ENCODE measurements at places on chromosomes 6 and 20.

DNA sequence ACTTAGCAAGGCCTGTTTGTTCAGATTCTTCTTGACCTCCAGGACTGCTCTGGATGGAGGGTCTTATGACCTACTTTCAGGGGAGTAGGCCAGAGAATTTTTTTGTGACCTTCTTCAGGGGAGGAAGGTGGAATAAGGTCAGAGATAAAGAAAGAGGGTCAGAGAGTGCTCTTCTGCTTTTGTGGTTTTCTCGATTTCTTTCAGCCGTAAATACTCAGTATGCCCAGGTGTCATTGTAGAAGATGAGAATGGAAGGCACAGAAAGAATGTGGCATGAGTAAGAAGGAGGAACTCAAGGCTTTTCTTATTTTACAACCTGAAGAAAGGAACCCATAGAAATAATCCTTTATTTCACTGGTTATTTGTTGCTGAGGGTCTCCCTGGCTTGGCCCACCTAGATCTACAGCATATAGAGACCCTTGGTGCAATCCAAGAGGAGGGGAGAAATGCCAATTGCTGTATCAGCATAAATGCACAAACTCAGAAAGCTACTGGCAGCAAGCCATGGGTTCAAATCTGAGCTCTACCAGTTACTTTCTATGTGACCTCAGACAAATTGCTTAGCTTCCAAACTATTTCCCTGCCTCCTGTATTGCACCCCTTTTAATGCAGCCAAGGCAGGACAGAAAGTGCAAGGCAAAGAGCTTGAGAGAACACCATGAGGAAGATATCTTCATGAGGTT, 68.0 kb downstream of the OLIG3 start:
- H3K27me3 ChIP-seq = no peaks in the 10 kb centered on the region
- no peak for DNase-seq
- H3K4me1 ChIP-seq = no peaks in the 10 kb centered on the region
- no peaks in the 10 kb centered on the region for H3K36me3 ChIP-seq

DNA sequence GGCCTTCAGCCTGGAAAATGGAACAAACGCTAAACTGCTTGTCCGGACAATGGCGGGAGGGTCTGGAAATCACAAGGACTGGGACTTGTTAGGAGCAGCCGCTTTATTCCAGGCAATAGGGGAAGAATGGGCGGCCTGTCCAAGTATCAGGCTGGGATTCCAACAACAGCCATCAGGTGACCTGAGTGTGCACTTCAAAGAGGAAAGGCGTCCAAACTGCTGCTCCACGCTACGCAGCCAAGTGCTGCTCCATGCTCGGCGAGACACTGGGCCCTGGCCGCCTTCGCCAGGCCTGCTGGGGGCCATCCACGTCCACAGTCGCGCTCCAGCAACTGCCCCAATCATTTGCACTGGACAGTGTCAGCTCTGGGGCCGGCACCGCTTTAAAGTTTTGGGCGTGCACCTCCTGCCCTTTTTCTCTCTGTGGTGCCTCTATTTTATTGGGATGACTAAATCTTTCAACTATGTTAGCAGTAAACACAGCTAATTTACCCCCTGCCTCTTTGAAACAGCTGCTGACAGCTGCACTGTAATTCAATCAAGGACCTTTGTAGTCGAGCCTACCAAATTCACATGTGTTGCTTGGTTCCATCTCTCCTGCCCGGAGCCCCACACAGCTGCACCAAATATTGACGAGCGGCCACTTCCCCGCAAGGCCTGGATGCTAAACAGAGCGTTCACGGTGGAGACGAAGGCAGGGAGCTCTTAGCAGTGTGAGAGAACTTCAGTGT, 98.3 kb downstream of the BMP7 start:
- H3K4me3 ChIP-seq = no peak overlapping the region
- H3K27me3 ChIP-seq = no peaks in the 10 kb centered on the region
- H3K4me1 ChIP-seq = no peaks in the 10 kb centered on the region
- DNase-seq = no peak
- no peaks in the 10 kb centered on the region for H3K36me3 ChIP-seq

- DNase-seq = no peak
- H3K4me3 ChIP-seq = no peak overlapping the region
- no peaks in the 10 kb centered on the region for H3K36me3 ChIP-seq
- no peaks in the 10 kb centered on the region for H3K27me3 ChIP-seq
These were observed 83.5 kb downstream of the SCML4 start for GRCh38 chr6:107740496-107741190.

- no peak overlapping the region for H3K4me3 ChIP-seq
- no peaks in the 10 kb centered on the region for H3K27me3 ChIP-seq
- no peak overlapping the region for H3K27ac ChIP-seq
- H3K4me1 ChIP-seq = no peaks in the 10 kb centered on the region
- H3K36me3 ChIP-seq = no peaks in the 10 kb centered on the region
These were observed 393.0 kb downstream of the PAX1 start for GRCh38 chr20:22098511-22098910.

DNA sequence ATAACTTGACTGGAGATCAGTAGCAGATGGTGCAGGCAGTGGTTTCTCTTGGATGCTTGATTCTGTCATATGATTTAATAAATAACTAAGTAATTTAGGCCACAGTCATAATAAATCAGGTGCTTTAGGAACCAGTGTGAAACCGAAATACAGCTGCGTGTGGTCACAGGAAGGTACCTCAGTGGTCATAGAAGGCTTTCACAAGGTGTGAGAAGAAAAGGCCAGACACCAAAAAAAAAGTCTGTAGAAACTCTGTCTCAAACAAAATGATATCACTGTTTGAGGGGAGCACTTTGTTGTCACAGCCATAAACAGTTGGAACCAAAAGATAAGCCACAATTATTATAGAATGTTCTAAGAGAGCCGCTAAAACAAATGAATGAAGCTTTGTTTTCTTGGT, 56.5 kb downstream of the ARMC2 start:
- H3K4me1 ChIP-seq = no peaks in the 10 kb centered on the region
- no peak for DNase-seq
- H3K27ac ChIP-seq = peak overlapping the region; percentile 3
- no peaks in the 10 kb centered on the region for H3K27me3 ChIP-seq
- no peaks in the 10 kb centered on the region for H3K36me3 ChIP-seq
- no peak overlapping the region for H3K4me3 ChIP-seq

GRCh38 chr20:59204165-59204894, 40.7 kb downstream of the ZNF831 start:
- H3K4me1 ChIP-seq = no peaks in the 10 kb centered on the region
- no peaks in the 10 kb centered on the region for H3K27me3 ChIP-seq
- H3K36me3 ChIP-seq = no peaks in the 10 kb centered on the region
- no peak overlapping the region for H3K4me3 ChIP-seq
- no peak overlapping the region for H3K27ac ChIP-seq

DNA sequence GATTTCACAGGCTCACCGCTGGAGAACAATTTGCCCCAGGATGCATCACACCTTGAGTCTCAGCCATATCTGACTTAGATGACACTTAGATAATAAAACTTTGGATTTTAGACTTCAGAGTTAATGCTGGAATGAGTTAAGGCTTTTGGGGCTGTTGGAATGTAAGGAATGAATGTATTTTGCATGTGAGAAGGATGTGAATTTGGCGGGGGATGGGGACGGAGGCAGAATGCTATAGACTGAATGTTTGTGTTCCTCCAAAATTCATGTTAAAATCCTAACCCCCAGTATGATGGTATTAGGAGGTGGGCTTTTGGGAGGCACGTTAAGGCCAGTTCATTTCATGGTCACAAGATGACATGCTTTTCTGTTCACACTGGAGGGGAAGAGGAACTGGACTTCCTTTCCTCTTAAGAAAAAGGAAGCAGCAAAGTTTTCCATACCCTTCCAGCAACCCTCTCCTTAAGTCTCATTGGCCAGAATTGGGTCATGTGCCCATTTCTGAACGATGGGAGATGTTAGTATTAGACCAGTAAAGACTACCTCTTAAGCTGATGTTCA, 5.8 kb upstream of the SRXN1 start:
- peaks cover 18% of the 10 kb centered on the region for H3K27me3 ChIP-seq
- no peaks in the 10 kb centered on the region for H3K36me3 ChIP-seq
- no peak overlapping the region for H3K27ac ChIP-seq

DNA sequence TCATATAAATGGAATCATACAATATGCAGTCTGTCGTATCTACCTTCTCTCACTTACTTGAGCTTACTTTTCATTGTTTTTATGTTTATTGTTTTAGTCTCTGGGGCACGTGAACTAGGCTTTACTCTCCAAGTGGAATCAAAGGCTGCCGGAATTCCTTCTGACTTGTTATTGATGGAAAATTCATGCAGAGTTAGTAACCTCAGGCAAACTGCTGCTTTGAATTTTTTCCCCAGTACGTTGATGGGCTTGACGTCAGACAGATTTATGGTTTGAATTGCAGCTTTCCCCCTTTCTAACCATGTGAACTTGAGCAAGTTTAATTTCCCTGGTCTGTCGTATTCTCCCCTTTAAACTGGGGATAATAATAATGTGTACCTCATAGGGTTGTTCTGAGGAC, 68.6 kb downstream of the ZDHHC14 start:
- no peaks in the 10 kb centered on the region for H3K36me3 ChIP-seq
- H3K4me3 ChIP-seq = no peak overlapping the region
- no peak for DNase-seq
- no peak overlapping the region for H3K27ac ChIP-seq
- H3K27me3 ChIP-seq = no peaks in the 10 kb centered on the region

GRCh38 chr6:155232848-155233247, 31.0 kb upstream of the CLDN20 start:
- H3K4me3 ChIP-seq = no peak overlapping the region
- no peaks in the 10 kb centered on the region for H3K36me3 ChIP-seq
- no peak overlapping the region for H3K27ac ChIP-seq
- DNase-seq = no peak
- H3K4me1 ChIP-seq = no peaks in the 10 kb centered on the region

GRCh38 chr6:45310118-45310788, 17.9 kb upstream of the RUNX2 start:
- no peak overlapping the region for H3K4me3 ChIP-seq
- no peaks in the 10 kb centered on the region for H3K36me3 ChIP-seq
- no peaks in the 10 kb centered on the region for H3K4me1 ChIP-seq
- no peak overlapping the region for H3K27ac ChIP-seq
- no peak for DNase-seq
- no peaks in the 10 kb centered on the region for H3K27me3 ChIP-seq

DNA sequence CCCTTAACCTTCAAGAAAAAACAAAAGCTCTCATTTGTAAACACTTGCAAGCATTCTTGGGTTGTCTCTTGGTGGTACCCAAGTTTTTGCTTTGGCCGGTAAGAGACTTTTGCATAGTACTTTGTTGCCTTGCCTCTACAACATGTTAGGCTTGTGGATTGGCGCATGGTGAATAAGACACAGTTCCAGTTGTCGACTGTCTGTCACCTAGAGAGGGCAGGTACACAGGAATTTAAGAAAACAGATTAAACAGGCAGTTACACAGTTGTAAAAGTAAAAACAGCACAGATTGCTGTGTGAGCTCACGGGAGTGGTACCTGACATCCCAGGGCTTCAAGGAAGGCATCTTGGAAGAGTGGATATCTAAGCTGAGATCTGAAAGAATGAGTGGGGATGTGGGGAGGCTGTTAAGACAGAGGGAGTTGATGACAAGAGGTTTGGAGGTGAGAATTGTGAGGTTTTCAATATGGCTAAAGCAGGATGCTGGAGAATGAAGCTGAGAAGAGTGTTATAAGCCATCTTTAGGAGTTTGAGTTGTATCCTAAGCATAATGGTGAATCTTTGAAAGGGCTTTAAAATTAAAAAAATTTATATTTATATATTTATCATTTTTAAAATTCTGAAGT, 19.2 kb downstream of the UTRN start:
- no peaks in the 10 kb centered on the region for H3K27me3 ChIP-seq
- no peaks in the 10 kb centered on the region for H3K4me1 ChIP-seq
- no peaks in the 10 kb centered on the region for H3K36me3 ChIP-seq
- H3K4me3 ChIP-seq = no peak overlapping the region
- H3K27ac ChIP-seq = no peak overlapping the region

- no peaks in the 10 kb centered on the region for H3K36me3 ChIP-seq
- no peak overlapping the region for H3K4me3 ChIP-seq
- H3K27me3 ChIP-seq = no peaks in the 10 kb centered on the region
- DNase-seq = no peak
These were observed 518.1 kb downstream of the TFAP2A start for GRCh38 chr6:9896806-9897205.

DNA sequence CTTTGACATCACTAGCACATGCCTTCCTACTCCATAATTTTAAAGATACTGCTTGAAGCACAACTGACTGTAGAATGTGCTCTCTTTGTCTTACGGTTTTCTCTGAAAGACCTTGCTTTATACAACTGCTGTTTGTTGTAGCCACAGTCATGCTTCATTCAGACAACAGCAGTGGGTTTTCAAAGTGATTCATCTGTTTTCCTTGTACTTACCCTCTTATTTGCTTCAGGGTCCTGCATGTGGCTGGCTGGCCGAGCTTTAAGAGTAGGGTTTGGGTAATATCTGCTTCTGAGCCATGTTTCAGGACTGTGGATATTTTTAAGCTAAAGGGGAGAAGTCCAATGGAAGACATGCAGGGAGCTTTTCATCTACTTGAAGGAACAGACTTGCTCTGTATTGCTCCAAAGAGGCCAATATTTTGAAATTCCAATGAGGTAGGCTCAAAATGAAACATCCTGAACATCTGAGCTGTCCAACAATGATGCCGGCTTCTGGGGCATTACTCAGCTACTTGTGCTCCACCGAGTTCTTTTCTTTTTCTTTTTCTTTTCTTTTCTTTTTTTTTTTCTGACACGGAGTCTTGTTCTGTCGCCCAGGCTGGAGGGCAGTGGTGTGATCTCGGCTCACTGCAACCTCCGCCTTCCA, 160.2 kb upstream of the SGK1 start:
- no peaks in the 10 kb centered on the region for H3K27me3 ChIP-seq
- peaks cover 6% of the 10 kb centered on the region for H3K4me1 ChIP-seq
- no peak for DNase-seq
- no peak overlapping the region for H3K27ac ChIP-seq

GRCh38 chr6:31874084-31874670, 4.6 kb downstream of the SLC44A4 start:
- DNase-seq = no peak
- H3K27me3 ChIP-seq = no peaks in the 10 kb centered on the region
- H3K4me3 ChIP-seq = no peak overlapping the region
- H3K36me3 ChIP-seq = no peaks in the 10 kb centered on the region

DNA sequence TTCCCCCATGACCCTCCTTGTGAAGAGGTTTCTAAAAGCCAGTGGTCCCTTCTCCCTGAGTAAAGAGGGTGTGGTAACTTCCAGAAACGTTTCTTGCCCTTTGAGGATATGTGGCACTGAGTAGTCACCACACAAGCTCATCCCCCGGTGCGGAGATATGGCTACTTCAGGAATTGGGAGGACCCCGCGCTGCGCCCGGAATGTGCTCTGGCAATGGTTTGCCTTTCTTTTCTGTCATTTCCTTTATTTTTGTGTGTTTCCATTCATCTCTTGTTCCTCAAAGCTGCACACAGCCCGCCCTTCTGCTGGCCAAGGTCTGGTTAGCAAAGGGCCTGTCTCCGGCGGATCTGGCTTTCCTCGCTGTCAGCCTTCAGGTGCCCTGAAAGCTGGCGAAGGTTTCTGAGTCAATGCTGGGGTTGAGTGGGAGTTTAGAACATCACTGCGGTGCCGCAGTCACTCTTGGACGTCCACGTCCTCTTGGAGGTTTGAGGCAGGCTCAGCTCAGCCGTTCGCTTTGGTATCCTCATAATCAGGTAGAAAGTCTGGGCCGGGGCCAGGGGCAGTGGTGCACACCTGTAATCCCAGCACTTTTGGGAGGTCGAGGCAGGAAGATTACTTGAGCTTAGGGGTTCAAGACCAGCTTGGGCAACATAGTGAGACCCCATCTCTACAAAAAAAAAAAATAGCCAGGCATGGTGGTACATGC, 67.2 kb downstream of the TCP11 start:
- DNase-seq = no peak
- H3K27me3 ChIP-seq = no peaks in the 10 kb centered on the region
- H3K36me3 ChIP-seq = peaks cover 39% of the 10 kb centered on the region
- no peak overlapping the region for H3K27ac ChIP-seq
- peaks cover 22% of the 10 kb centered on the region for H3K4me1 ChIP-seq

- H3K4me3 ChIP-seq = no peak overlapping the region
- H3K27me3 ChIP-seq = no peaks in the 10 kb centered on the region
- no peak overlapping the region for H3K27ac ChIP-seq
- DNase-seq = no peak
- H3K36me3 ChIP-seq = no peaks in the 10 kb centered on the region
These were observed 15.3 kb downstream of the HCK start for GRCh38 chr20:32067234-32067821.

Data from right atrium auricular region (tissue), 2 donors.